Activated CD8-positive, alpha-beta memory T cell treated with anti-CD3 and anti-CD28 coated beads, Interleukin-2, amount 50 U/mL, for 48 hours (primary cell): ENCODE measurements at places on chromosomes 5 and 9.

DNA sequence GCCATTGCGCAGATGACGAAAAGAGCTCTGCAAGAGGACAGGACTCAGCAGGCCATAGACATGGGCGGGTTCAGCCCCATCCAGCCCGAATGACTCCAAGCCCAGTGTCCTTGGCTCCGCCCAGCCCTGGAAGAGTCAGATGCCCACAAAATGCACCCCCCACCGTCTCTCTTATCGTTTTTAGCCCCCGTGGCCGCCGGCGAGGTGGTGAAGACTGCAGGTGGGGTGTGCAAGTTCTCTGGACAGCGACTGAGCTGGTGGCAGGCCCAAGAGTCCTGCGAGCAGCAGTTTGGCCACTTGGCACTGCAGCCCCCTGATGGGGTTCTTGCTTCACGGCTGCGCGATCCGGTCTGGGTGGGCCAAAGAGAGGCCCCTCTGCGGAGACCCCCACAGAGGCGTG lies 2.1 kb downstream of the ADGRD2 start:
- DNase-seq, result no peak

DNA sequence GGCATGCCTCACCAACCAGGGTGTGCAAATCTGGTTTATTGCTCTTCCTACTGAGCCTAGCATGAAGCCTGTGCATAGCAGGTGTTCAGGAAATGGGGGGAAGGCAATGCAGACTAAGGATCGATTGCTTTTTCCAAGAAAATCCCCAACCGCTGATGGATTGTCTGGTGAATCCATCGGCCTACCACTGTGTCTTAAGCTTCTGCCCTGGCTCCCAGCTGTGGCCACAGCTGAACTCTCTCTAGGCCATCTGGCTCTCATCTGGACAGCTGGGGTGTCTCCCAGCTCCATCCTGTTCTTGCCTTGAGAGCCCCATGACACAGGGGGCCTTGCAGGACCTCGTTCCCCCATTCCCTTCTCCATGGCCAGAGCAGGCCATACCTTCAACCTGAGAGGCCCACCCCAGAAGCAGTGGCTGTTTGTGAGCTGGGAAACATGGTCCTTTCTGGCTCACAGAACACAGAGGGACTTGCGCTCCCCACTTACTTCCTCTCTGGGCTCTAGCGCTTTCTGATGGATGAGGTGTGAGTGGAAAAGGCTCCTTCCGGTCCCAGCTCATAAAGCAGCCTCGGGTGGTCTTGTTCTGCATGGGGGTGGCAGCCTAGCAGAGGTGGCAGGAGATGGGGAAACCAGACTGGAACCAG lies 41.8 kb downstream of the COL27A1 start:
- no peak for DNase-seq

GRCh38 chr5:32726086-32726557 lies 15.0 kb downstream of the NPR3 start:
- no peak for DNase-seq

DNA sequence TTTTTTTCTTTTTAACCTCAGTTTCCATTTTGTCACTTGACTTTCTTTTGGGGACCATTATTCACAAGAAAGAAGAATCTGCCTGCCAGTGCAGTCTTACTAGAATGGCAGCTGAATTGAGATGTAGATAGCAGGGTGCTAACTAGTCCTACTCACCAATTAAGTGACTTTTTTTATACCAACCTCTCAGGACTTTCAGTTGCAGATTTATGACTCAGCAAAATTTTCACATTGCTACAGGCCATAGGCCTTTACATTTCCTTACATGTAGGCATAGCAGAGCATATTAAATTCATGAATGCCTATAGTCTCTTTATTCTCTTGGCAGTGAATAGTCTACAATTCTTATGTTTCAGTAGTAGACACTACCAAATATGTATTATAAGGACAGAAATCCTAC lies 54.0 kb upstream of the FKTN start:
- DNase-seq, result no peak

DNA sequence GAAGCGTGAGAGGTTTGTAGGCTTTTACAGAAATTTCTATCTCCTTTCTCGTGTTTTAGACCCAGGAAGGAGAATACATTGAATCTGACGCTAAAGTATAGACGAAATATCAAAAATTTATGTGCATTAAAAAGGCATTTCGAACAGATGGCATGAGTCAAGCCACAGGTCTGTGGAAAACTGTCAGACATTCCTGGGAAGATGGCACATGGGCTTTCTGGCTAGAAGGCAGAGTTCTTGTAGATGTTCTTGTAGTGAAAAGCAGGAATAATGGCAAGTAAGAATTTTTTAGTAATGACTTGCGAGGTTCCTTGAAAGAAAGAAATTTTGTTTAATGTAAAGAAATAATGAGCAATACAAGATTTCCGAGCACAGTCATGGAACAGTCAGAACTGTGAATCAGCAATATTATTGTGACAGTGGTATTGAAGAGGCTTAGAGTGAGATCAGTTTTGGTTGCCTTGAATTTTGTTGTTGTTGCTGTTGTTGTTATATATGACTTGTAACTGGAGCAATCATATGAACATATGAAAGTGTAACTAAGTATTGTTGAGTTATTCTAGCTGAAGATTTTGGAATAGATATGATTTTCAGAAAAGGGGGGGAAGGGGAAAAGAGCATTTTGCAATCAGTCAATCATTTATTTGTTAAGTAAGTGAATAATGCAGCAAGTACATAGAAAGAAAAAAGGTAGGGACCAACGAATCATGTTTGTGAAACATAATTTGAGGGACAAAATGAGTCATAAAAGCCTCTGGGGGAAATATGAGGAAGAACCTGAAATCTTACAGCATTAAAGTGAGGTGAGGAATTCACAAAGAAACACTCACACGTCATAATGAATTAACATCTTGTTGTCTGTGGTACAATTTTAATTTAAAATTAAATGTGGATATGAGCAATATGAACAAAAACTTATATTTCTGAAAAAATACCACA lies 339.0 kb upstream of the CTNND2 start:
- DNase-seq, result no peak
